ENCODE measurements at places on chromosomes 16 and 17. TPM values are rescaled to one million over a fixed set of nuclear protein-coding genes. Genes with fewer than 3 reads are reported as not detected.

DNA sequence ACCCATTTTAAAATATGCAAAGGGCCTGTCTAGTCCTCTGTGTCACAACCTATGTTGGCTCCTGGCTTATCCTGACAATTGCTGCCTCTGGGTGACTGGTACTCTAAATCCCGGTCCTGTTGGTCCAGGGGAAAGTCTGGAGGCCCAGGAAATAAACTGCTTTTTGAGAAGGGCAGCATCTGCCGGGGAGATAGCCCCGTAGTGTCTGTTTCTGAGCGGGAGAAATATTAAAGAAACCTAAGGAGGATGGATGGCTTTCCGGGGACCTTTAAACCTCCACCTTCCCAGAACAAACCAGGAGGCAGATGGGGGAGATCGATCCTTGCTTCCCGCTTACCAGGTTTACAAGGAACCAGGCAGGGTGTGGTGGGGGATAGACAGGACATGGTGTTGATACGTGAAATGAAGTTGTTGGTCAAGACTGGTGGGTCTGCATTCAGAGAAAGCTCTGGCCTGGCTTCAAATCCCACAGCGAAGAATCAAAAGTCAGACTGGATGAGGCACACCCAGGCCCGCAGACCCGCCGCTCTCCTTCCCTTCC lies 3.8 kb downstream of the HOXB2 start:
- no peak for DNase-seq

- DNase-seq: no peak
Measured at GRCh38 chr17:59901604-59902003, 8.7 kb downstream of the RPS6KB1 start.

CHRNE gene
- 1.6 TPM for total RNA-seq

NETO2 gene
- total RNA-seq: 5.3 TPM

DNA sequence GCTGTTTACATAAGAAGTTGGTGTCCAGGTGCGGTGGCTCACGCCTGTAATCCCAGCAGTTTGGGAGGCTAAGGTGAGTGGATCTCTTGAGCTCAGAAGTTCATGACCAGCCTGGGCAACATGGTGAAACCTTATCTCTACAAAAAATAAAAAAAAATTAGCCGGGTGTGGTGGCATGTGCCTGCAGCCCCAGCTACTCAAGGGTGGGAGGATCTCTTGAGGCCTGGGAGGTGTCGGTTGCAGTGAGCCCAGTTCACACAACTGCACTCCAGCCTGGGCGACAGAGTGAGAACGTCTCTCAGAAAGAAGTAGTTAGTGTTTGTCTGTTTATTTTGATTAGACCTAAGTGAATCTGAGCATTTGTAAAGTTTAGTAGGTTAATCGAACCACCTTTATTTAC lies 12.8 kb downstream of the DDX19A start:
- no peak for DNase-seq

ALOX12B gene
- total RNA-seq: not detected

MYH2 gene
- not detected for total RNA-seq

Data from mesenteric fat pad (tissue), 1 donor.